ENCODE measurements at places on chromosomes 3 and 15.

- no peak for DNase-seq
Observed at GRCh38 chr3:110193074-110193473, 855.7 kb upstream of the DPPA4 start.

DNA sequence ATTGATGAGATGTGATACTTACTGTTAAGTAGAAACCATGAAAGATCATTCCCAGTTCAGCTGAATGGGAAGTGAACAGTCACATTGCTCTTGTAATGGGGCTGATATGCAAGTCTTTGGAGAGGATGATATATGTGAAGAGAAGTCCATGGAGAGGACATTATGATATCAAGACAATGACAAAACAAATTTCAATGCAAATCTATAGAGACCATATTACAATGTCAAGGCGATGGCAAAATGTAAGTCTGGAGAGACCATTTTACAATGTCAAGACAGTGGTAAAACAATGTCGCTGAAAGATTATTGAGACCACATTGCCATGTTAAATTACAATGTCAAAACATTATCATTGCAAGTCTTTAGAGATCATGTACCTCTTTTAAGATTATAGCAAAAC is 277.1 kb upstream of the MEIS2 start:
- no peak for DNase-seq

DNA sequence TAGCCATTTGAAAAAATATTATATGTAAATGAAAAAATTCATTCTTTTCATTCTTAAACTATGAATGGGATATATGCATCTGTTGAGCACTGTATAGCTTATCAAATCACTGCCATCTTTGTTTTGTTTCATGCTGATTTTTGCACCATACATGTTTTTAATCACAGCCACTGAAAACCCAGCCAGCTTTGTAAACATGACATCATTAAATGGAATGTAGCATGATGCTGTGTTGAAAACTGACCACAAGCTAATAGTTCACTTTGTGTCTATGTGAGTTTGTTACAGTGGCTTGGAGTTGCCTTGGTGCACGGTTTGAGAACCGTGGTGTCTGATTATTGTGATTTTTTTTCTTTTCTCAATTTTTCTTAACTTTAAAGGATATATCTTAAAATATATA is 75.7 kb downstream of the GMPS start:
- DNase-seq = peak; percentile 64

DNA sequence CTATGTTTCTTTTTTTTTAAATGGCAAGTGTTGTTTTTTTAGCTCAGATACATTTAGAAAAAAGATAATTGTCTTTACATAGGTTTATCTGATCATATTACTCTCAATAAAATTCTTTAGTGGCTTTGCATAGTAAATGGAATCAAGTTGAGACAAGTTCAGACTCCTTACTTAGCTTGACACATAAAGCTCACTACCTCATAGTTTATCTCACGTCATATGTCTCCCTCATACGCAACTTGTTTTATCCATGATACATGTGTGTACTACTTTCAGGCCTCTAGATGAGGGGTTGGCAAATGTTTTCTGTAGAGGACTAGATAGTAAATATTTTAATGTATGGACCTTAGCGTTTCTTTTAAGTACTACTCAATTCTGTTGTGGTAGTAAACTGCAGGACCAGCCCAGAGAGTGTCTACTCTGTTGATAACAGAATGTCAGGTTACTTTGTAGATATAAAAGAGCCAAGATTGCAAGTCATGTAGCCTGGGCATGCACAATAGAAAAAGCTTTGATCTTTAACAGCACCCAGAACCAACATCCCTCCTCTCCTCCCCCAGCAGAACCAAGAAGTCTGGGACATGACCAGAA is 28.2 kb upstream of the MGA start:
- DNase-seq = no peak

DNA sequence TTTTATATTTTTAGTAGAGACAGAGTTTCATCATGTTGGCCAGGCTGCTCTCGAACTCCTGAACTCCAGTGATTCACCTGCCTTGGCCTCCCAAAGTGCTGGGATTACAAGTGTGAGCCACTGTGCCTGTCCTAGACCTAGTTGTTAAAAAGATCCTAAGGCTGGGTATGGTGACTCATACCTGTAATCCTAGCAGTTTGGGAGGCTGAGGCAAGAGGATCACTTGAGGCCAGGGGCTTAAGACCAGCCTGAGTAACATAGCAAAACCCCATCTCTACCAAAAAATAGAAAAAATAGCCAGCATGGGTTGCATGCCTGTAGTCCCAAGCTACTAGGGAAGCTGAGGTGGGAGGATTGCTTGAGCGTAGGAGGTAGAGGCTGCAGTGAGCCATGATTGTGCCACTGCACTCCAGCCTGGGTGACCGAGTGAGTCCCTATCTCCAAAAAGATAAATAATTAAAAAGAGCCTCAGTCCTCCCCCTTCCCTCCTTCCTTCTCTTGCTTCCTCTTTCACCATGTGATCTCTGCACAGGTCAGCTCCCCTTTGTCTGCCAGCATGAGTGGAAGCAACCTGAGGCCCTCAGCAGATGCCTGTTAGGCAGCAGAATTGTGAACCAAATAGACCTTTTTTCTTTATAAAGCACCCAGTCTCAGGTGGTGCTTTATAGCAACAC is 9.8 kb upstream of the FNDC3B start:
- DNase-seq = no peak

DNA sequence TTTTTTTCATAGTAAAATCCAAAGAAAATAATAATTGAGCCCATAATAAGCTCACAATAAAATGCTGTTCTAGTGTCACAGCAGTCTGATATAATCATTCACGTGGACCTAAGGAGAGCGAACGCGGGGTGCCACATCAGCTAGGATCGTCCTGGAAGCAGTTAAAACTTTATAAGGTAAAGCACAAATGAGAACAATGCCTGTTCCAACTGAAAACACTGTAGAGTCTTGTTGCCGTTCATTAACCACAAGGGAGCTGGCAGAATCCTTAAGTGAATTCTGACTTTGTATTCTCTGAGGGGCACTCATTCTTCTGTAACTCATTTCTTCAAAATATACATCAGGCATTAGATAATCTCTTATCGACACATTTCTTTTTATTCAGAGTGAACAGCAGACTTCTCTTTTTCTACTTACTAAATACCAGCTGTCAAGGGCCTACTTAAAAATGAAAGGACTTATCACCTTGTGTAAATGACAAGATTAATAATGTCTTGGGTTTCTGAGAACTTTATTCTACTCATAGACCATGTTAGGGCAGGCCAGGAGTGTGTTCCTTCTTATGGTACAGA is 524.6 kb downstream of the MECOM start:
- no peak for DNase-seq

DNA sequence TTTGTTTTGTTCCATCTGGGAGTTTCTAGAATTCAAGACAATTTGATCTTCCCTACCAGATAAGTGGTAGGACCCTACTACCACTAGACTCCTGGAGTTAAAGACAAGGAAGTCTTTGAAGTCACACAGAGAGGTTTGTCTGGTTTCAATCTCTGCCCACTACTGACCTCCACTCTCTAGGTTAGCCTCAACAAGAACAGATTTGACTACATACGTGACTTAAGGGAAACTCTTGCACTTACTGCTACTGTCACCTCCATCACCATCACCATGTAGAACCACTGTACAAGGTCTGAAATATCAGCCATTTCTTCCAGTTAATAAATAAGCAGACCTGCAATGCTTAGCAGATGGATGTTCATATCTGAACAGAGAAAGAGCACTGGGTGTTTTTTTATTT is 148.3 kb upstream of the ARHGEF26 start:
- no peak for DNase-seq

- no peak for DNase-seq
Observed at GRCh38 chr3:134938029-134938525, 143.0 kb downstream of the EPHB1 start.

- no peak for DNase-seq
Observed at GRCh38 chr15:94709319-94709718, 478.0 kb downstream of the MCTP2 start.

DNA sequence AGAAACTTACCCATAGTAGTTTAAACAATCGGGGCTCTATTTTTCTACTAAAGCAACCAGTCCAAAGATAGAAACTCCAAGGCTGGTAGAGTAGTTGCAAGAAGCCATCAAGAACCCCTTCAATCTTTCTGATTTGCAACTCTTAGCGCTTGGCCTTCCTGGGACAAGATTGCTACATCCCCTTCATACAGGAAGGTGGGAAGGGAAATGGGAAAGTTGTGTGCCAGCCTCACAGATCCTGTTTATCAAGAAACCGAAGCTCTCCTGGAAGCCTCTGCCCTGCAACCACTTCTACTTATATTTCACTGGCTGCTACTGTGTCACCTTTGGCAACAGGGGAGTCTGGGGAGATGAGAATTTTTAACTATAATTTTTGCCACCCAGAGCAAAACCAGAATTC is 46.2 kb downstream of the OSBPL10 start:
- DNase-seq = no peak

GRCh38 chr3:107634099-107634489 is 111.3 kb downstream of the BBX start:
- no peak for DNase-seq

DNA sequence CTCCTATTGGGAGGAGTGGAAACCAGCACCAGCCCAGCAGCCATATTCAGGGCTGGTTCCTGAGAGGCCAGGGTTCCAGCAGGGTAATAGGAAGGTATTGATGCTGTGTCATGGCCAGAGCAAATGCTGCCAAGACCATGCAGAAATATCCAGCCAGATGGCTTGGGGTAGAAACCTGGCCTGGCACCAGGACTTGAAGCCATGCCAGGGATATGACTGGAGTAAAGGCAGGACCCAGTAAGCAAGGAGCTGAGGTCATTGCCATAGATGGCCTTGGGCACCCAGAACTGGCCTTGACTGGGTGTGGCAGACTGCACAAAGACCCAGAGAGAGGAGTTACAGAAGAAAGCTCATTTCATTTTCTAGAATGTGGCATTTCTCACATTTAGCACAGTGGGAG is 257.6 kb upstream of the GOLGA6L4 start:
- no peak for DNase-seq

GRCh38 chr3:6351752-6352151 is 509.2 kb upstream of the GRM7 start:
- no peak for DNase-seq

Measured in myocyte (in vitro differentiated cells).